ENCODE measurements at places on chromosomes 4 and X. TPM values are rescaled to one million over a fixed set of nuclear protein-coding genes. Genes with fewer than 3 reads are reported as not detected.

LRIT3 gene
- 0.10 TPM for polyA plus RNA-seq

CDS1 gene
- 2.7 TPM for polyA plus RNA-seq

POU3F4 gene
- polyA plus RNA-seq = not detected

TCEAL6 gene
- 3.8 TPM for polyA plus RNA-seq

TLR3 gene
- 2.2 TPM for polyA plus RNA-seq

HSFX2 gene
- 1.7 TPM for polyA plus RNA-seq

EDA gene
- 8.4 TPM for polyA plus RNA-seq

HELT gene
- not detected for polyA plus RNA-seq

CDKL2 gene
- polyA plus RNA-seq = 1.2 TPM

Measured in ovary (tissue), 10 donors.